ENCODE measurements at places on chromosomes 12 and 14.

DNA sequence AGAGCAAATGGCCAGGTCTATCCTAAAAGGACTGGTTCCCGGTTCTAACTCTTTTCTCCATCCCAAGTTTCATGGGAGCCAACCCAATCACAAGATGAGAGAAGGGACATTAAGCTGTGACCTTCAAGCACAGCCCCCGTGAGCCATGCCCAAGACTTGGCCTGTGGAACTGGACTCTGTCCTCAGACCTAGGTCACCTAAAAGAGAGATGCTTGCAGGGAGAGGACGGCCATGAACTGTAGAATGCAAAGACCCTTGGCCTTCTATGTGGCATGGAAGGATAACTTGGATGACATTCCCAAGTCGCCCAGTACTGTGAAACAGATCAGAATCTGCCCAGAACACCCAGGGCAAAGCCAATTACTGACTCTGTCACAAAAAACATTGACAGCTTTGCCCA is 263.5 kb downstream of the DPF3 start:
- no peak for DNase-seq

DNA sequence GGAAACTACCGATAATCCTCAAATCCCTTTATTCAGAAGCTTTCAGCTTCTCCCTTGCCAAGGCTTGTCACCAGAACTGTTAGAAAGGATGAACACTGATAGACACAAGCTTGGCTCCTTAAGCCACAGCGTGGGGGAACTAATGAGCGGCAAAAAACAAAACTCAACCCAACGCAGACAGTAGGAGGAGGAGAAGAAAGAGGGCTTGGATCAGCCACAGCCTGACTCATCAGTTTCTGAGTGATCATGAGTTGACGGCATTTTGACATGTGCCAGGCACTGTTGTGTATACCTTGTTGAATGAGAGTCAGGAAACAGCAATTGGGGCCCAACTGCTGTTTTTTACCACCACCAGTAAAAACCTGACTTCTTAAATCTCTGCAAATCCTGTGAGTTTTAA is 23.7 kb downstream of the PLXNC1 start:
- no peak for DNase-seq

GRCh38 chr12:104488374-104488773 is 31.6 kb downstream of the CHST11 start:
- DNase-seq: no peak

DNA sequence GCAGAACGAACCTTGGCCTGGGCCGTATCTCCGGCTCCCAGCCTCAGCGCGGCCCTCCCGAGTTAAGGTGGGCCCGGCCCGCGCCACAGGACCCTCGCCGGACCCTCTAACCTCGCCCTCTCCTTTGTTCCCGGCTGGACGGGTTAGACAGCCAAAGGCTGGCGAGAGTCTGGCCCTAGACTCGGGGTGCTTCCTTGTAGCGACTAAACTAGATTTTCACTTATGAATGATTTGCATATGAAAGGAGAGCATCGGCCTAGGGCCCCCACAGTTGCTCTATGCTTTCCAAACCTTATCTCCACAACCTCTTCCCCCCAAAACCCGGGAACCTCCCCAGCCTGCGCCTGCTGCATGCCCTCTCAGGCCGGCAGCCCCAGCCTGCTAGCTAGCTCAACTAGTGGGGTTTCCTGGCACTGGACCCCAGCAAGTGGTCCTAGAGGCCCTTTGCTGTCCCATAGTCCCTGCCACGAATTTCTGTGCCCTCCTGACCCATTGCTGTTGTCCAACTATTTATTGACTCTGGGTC is 2.0 kb downstream of the HOXC5 start:
- DNase-seq: no peak

Measured in Right ventricle myocardium superior (tissue), 1 donor.